ENCODE measurements at places on chromosomes 16 and 17. TPM values are rescaled to one million over a fixed set of nuclear protein-coding genes. Genes with fewer than 3 reads are reported as not detected.

DNA sequence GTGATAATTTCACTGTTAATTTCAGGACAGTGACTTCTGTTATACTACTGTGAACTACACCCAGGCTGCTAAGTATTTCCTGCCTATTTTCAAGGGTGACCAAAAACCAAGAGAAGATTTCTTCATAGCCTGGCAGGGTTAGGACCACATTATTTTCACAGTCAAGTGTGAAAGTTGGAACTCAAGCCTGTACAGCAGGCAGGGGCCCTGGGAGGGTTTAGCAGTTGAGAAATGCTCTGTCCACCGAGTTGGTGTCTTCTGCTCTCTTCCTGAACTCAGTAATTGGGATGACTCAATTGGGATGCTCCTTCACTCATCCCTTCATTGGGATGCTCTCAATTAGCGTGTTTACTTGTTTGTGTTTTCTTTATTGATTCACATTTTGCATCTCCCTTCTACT, 347.3 kb upstream of the CDH11 start:
- DNase-seq = no peak

MT1M gene
- total RNA-seq = 1.5 TPM

DNA sequence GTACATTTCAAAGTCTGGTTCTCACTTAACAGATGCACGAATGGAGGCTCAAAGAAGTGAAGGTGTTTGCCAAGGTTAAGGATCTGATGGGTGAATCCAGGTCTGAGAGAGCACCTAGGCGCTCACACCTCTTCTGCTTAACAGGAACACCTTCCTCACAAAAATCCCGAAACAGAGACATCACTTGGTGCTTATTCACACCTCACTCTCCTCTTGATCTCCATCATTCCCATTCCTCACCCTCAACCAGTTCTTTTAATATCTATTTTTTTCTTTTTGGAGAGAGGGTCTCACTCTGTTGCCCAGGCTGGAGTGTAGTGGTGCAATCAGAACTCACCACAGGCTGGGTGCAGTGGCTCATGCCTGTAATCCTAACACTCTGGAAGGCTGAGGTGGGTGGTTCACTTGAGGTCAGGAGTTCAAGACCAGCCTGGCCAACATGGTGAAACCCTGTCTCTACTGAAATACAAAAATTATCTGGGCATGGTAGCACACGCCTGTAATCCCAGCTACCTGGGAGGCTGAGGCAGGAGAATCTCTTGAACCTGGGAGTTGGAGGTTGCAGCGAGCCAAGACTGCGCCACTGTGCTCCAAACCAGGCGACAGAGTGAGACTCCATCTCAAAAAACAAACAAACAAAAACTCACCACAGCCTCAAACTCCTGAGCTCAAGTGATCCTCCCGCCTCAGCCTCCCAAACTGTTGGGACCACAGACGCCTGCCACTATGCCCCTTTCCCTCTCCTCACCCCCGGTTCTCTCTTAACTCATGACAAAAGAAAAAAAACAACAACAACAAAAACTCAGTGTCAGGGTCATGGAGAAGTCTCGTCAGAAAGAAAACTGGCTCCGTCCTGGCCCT, 15.1 kb downstream of the CRYM start:
- DNase-seq = no peak

DNA sequence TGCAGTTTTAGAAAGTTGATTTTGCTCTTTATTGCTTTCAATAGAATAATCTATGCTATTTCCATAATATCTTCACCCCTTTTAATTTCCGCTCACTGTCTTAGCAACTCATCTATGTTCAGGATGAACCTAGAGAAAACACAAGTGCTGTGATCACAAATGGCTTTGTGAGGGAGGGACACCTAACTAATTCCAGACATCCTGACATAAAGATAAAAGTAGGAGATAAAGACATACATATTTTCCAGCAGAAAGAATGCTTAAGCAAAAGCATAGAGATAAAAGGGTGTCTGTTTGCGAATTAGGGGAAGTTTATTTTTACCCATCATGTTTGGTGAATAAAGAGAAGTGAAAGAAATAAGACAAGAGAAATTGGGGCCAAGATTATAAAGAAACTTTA, 254.2 kb downstream of the KCNJ2 start:
- DNase-seq = no peak

- no peak for DNase-seq
Observed at GRCh38 chr17:19460700-19461099, 49.7 kb downstream of the RNF112 start.

KRT15 gene
- total RNA-seq = 144 TPM

ABCC11 gene
- not detected for total RNA-seq

DNA sequence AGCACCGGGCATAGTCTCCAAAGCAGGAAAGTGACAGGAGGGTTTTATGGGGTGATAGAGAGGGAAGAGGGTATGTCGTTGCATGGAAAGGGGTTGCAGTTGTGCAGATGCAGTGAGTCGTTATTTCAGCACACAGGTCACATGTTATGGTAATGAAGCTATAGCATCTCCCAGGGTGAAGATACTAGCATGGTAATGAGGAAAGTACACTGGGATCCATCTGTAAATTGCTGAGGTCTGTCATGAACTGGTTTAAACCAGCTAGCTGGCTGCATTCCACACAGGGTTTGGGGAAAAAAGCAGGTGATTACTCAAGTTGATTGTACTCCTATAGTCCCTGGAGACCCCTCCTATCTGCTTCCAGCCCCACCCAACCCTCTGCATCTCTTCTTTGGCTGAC, 11.7 kb downstream of the COX11 start:
- no peak for DNase-seq

SNF8 gene
- total RNA-seq = 278 TPM

GRCh38 chr17:83175119-83175821, 95.9 kb downstream of the METRNL start:
- no peak for DNase-seq

NACA2 gene
- not detected for total RNA-seq

DNA sequence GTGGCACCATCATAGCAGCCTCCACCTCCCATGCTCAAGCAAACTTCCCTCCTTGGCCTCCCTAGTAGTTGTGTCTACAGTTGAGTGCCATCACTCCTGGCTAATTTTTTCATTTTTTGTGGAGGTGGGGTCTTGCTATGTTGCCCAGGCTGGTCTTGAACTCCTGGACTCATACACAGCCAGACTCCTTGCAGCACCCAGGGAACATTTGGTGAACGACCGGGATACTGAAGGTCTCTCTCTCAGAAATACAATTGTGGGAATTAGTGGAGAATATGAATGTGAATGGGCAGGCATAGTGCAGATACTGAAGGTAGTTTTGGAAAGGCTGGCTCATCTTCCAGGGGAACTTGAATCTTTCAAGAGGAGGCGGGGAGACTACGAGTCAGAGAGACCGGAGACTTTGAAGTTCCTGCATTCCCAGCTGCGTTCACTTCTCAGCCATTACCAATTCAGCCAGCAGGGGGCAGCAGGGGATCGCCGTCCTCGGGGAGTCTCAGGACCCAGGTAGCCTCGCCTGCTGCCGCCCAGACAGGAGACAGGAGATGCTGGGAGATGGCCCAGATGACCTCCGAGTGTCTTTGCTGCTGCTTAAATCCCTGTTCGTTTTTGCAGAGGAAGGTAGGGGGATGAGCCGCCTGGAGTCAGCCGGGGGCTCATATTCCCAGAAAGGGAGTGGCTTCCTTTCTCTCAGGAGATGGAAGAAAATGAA, 68.6 kb downstream of the HAPSTR1 start:
- peak; percentile 74 for DNase-seq

ADAP2 gene
- 2.5 TPM for total RNA-seq

BEAN1 gene
- total RNA-seq = 1.9 TPM

CTRL gene
- 1.6 TPM for total RNA-seq

- no peak for DNase-seq
Observed at GRCh38 chr17:1872254-1872653, 42.4 kb downstream of the RPA1 start.

DNA sequence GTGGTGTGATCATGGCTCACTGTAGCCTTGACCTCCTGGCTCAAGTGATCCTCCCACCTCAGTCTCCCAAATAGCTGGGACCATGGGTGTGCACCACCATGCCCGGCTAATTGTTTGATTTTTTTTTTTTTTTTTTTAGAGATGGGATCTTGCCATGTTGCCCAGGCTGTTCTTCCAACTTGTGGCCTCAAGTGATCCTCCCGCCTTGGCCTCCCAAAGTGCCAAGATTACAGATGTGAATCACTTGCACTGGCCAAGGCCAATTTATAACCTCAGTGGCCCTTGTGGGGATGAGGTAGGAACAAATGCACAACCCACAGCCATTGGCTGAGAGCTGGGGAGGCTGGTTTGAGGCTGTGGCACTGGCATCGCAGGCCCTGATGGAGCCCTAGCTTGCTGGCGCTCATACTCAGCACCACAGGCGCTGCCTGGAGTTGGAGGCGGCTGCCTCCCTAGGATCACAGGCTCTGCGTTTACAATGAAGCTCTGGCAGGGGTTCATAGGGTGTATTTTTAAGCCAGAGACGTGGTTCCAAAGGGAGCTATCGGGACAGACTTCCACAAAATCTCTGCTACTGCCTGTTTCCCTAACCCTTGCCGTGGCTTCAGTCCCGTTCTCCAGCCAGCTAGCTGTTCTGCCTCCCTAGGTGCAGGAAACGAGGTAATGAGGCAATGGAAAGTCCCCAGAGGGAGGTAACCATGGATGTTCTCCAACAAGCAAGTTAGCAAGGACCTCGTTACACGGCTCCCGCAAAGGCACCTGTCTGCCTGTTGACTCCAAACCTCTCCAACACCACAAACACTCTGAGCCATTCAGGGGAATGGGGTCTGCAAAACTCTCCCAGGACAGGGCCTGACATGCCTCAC, 2.9 kb downstream of the ABCA3 start:
- no peak for DNase-seq

SLC46A1 gene
- total RNA-seq = 10.4 TPM

GRCh38 chr17:61410141-61411010, 10.7 kb downstream of the TBX2 start:
- no peak for DNase-seq

C16orf54 gene
- total RNA-seq = not detected

DNA sequence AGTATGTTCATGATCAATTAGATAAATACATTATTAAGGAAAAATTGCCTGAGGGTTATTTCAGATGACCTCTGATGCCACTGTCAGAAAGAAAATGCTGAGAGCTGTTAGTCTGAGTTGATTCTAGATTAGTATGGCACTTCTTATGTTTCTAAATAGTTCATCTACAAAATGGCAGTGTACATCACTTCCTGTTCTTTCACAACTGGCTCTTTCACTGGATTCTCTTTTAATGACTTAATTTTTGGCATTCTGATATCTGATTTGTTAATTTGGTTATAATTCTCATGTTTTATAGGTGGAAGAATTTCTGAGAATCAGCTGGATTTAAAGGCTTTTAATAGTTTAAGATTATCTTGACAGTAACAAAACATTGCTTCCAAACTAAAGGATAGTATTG, 3.3 kb downstream of the TAOK1 start:
- DNase-seq = no peak

- no peak for DNase-seq
Observed at GRCh38 chr17:279776-280175, 72.8 kb downstream of the RPH3AL start.

- DNase-seq = peak; percentile 7
Observed at GRCh38 chr17:10879190-10879836, 41.4 kb upstream of the PIRT start.

DNA sequence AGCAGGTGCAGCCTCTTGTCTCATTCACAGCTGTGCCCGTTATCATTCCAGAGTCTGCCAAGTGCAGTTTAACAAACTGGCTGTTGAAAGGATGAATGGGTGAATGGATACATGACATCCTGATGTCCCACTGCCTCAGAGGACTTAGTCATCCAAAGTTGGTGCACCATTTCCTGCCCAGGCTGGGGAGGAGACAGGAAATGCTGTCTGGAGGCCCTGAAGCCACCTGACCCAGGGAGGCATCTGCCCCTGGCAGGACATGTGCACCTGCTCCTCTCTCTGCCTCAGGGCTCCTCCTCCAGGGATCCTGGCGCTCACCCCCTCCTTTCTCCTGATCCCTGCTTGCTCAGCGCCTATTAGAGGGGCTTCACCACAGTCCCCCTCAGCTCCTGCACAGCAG, 1.8 kb upstream of the CD300C start:
- peak; percentile 61 for DNase-seq

MYH13 gene
- not detected for total RNA-seq
